ENCODE measurements at places on chromosomes 4 and X.

GRCh38 chr4:26859762-26860156 is 882 bp upstream of the STIM2 start:
- no peak for DNase-seq

GRCh38 chr4:141376769-141377168 is 156.1 kb downstream of the ZNF330 start:
- DNase-seq, result no peak

- DNase-seq, result no peak
Measured at GRCh38 chr4:144090744-144091143, 49.8 kb downstream of the GYPA start.

- peak; percentile 59 for DNase-seq
Measured at GRCh38 chr4:169314906-169315305, 44.1 kb upstream of the SH3RF1 start.

DNA sequence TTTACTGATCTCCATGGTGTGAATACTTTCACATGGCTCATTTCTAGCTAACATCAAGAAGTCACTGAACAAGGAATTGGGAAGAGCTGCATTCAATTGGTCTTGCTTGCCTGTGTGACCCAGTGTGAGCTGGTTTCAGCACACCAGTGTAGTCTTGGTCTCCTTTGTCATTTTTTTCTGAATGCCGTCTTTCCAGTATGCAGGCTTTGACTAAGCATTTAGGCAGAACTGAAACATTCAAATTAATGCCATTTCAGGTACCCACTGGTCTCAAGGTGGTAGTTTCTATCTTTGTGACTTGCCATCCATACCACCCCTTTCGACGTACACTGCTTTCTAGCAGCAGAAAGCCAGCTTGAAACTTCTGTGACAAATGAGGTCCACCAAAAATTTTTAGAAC is 550.5 kb upstream of the BOD1L1 start:
- DNase-seq, result no peak

GRCh38 chr4:77073106-77073809 is 2.5 kb downstream of the CCNI start:
- DNase-seq, result no peak

DNA sequence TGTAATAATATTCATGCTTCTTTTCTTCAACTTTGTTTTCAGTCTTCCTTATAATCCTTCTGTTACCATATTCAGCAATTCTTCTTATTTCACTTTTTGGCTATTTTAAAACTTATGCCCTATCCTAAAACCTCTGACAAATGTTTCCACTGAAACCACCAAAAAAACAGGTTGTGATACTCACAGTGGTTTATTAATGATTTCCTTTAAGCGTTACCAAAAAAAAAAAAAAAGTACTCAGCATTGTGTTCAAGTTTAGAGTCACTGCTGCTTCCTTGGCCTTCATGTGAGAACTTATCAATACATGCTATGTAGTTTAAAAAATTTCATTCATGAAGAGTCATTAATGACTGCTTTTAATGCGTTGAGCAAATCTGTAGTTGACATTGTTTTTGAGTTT is 35.4 kb upstream of the UGT2A3 start:
- DNase-seq, result no peak

DNA sequence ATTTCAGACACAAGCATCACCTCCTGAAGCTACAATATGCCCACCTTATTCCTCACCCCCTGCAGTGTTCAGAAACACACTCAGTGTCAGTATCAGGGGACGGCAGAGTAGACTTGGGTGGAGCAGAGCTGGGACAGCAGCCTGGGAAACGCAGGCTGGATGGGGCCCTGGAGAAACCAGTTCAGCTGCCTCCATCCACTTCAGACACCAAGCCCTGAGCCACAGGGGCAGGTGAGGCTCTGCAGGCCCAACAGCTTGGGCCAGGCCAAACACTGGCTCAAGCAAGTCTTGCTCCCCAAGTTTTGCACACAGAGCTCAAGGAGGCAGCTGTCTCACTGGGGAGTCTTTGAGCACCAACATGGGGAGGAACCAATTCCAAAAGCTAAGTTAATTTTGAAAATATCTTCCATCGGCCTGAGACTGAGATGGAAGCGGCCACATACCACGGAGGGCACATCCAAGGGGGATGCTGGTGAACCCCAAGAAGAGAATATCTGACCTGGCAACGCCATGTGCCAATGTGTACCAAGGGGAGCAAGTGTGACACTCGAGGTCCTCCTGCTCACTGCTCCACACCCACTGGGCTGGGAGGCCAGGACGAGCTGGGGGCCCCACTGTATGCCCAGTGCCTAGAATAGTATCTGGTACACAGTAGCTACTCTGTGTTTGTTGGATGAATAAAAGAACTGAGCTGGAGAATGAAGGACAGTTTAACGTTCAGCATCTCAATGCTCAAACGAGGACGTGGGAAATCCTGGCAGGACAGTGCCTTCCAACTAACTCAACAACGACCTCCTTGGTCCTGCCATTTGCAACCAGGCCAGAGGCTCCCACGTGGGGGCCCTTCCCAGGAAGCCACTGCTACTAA is 45.6 kb downstream of the PPP2R2C start:
- DNase-seq, result no peak

GRCh38 chr4:151323667-151324066 is 1.7 kb downstream of the SH3D19 start:
- no peak for DNase-seq

DNA sequence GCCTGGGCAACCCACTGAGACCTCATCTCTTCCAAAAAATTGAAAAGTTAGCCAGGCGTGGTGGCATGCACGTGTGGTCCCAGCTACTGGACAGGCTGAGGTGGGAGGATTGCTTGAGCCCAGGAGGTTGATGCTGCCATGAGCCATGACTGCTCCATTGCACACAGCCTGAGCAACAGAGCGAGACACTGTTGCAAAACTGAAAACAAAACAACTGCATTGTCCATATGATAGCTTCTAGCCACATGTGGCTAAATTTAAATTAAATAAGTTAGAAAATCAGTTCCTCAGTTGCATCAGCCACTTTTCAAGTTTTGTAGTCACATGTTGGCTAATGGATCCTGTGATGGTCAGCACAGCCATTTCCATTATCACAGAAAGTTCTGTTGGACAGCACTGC is 67.9 kb downstream of the GAB1 start:
- DNase-seq, result no peak

DNA sequence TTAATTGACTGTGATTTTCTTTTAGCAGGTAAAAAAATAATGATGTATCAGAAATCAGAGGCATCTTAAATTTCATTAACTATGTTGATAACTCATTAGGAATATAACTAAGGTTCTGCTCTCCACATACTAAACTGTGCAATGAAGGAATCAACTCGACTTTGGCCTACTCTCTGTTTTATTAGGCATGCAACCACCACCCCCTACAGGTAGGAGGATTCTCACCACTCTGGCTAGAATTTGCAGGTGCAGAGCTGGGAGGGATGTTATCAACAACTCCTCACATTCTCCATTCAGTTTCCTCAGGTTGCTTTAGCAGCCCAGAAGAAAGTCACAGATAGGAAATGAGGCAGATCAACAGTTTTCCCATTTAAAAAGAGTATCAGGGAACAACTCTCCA is 160.1 kb downstream of the COX18 start:
- no peak for DNase-seq

GRCh38 chr4:160580581-160580980 is 1477.7 kb downstream of the RAPGEF2 start:
- DNase-seq, result no peak

Measured in right lung (tissue), 10 donors.